Endothelial cell of coronary artery (primary cell): ENCODE measurements at places on chromosomes 16 and 17. TPM values are rescaled to one million over a fixed set of nuclear protein-coding genes. Genes with fewer than 3 reads are reported as not detected.

Gene LGALS9C
- not detected in 2 replicates for total RNA-seq

Gene CLDN7
- total RNA-seq, result 13.4 and 15.9 TPM in 2 replicates

Gene TEKT5
- not detected in 2 replicates for total RNA-seq

Gene SEPTIN12
- total RNA-seq, result not detected in 2 replicates

Gene FBXW10
- under 0.01 TPM in 1 of 2 replicates, not detected in the other for total RNA-seq

Gene KRTAP3-2
- total RNA-seq, result not detected in 2 replicates

Gene MAPK8IP3
- total RNA-seq, result 26.4 and 46.4 TPM in 2 replicates

Gene PIK3R6
- total RNA-seq, result not detected in 2 replicates

Gene FKBP10
- 103 and 201 TPM in 2 replicates for total RNA-seq

Gene AOC2
- 0.36 and 0.38 TPM in 2 replicates for total RNA-seq

Gene PLA2G10
- not detected in 2 replicates for total RNA-seq

Gene NKD1
- under 0.01 and 0.19 TPM in 2 replicates for total RNA-seq

Gene KRTAP17-1
- total RNA-seq, result not detected in 2 replicates

Gene NXN
- total RNA-seq, result 20.0 and 28.9 TPM in 2 replicates

Gene CIBAR2
- not detected in 2 replicates for total RNA-seq

Gene CIITA
- 0.09 TPM in 2 replicates for total RNA-seq

Gene ASGR2
- not detected in 2 replicates for total RNA-seq

Gene HIGD1B
- not detected in 2 replicates for total RNA-seq

Gene NPIPA2
- total RNA-seq, result 0.45 and 0.56 TPM in 2 replicates

Gene DOC2B
- total RNA-seq, result under 0.01 and 1.3 TPM in 2 replicates

Gene MYH1
- total RNA-seq, result not detected in 2 replicates

Gene NPIPA3
- total RNA-seq, result 0.45 and 0.56 TPM in 2 replicates

Gene RNU2-1
- not detected in 2 replicates for total RNA-seq

Gene SOST
- not detected in 2 replicates for total RNA-seq

Gene MT1M
- total RNA-seq, result 2.2 and 5.2 TPM in 2 replicates

Gene NRN1L
- total RNA-seq, result not detected in 2 replicates

Gene CWC25
- 8.9 and 11.9 TPM in 2 replicates for total RNA-seq

Gene LDHD
- total RNA-seq, result 0.54 and 1.4 TPM in 2 replicates

Gene SHISA9
- total RNA-seq, result under 0.01 TPM in 1 of 2 replicates, not detected in the other

Gene ZNF594
- total RNA-seq, result 3.2 and 4.9 TPM in 2 replicates

Gene TNK1
- total RNA-seq, result under 0.01 and 0.28 TPM in 2 replicates

Gene SMTNL2
- under 0.01 TPM in 1 of 2 replicates, not detected in the other for total RNA-seq

Gene ETV4
- 2.7 and 6.4 TPM in 2 replicates for total RNA-seq

Gene MGRN1
- total RNA-seq, result 17.9 and 24.5 TPM in 2 replicates

Gene NPIPB8
- 0.36 TPM in 1 of 2 replicates, not detected in the other for total RNA-seq

Gene FOXJ1
- not detected in 2 replicates for total RNA-seq

Gene ZNF821
- 4.5 and 5.5 TPM in 2 replicates for total RNA-seq

Gene SLC13A5
- total RNA-seq, result not detected in 2 replicates

Gene MYL4
- total RNA-seq, result 0.99 TPM in 1 of 2 replicates, not detected in the other

Gene DDX19B
- total RNA-seq, result 15.2 and 23.9 TPM in 2 replicates

Gene CACNG5
- total RNA-seq, result not detected in 2 replicates

Gene NHERF2
- 63.8 and 66.9 TPM in 2 replicates for total RNA-seq

Gene AKAP10
- 13.9 and 21.2 TPM in 2 replicates for total RNA-seq

Gene C17orf50
- total RNA-seq, result not detected in 2 replicates

Gene CTRB2
- not detected in 2 replicates for total RNA-seq

Gene HSPB9
- not detected in 2 replicates for total RNA-seq

Gene AIPL1
- total RNA-seq, result not detected in 2 replicates

Gene GPR139
- total RNA-seq, result not detected in 2 replicates

Gene ANKFN1
- total RNA-seq, result 0.09 TPM in 1 of 2 replicates, not detected in the other

Gene ZSWIM7
- total RNA-seq, result 13.7 and 16.4 TPM in 2 replicates
